ENCODE measurements at places on chromosomes 4 and X.
A peak's percentile ranks its signal among the peaks of the same experiment; 100 is the strongest.

- no peak for DNase-seq
Measured at GRCh38 chrX:154419688-154420401, 8.5 kb downstream of the TAFAZZIN start.

GRCh38 chrX:46268412-46268811, 276.8 kb downstream of the ZNF674 start:
- DNase-seq: peak; percentile 57

DNA sequence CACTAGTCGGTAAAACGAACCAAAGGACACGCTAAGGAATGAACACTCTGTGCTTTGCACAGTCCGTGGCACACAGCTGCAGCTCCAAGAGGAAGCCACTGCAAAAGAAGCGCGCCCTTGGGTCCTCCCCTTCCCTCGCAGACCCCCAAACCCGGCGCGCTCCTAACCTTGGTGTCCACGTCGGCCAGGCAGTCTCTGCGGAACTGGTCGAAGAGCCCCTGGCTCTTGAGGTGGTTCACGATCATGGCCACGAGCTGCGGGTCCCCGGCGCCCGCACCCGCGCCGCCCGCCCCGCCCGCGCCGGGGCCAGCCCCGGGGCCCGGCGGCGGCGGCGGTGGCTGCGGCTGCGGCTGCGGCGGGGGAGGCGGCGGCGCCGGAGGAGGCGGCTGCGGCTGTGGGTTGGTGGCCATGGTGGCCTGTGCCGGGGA, 333 bp downstream of the BOD1L1 start:
- DNase-seq: peak; percentile 21

GRCh38 chr4:153535772-153536513, 69.8 kb downstream of the TMEM131L start:
- no peak for DNase-seq

GRCh38 chr4:146998157-146998556, 52.5 kb upstream of the TTC29 start:
- no peak for DNase-seq

GRCh38 chr4:37653601-37654000, 32.6 kb downstream of the RELL1 start:
- DNase-seq: peak; percentile 81

- DNase-seq: peak; percentile 30
Measured at GRCh38 chrX:15334561-15334960, 762 bp downstream of the PIGA start.

- DNase-seq: peak; percentile 6
Measured at GRCh38 chrX:29318012-29318411, 730.8 kb downstream of the IL1RAPL1 start.

DNA sequence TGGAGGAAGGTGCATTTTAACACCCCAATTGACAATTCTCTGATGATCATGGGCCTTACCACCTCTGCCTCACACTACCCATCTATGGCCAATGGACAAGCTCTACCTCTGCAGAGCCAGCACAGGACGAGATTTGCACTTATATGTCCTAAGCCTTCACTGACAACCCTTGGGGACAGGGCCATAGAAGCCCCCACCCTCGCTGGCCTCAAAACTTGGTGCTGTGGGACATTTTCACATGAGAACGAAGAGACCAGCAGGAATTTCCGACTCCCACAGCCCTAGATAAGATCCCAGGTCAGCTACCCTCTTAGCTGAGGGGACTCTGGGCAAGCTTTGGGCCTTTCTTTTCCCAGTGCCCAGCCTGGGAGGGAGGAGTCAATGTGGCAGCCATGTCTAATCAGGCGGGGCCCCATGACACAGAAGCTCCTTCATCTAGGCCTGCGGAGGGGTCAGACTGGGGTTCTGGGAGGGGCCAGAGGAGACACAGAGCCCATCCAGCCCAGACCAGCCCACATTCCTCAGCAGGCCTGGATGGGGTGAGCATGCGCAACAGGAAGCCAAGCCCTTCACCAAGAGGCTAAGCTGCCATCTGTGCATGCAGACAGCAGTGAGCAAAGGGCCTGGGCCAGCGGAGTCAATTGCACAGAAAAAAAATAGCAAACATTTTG, 12.1 kb downstream of the PJA1 start:
- DNase-seq: peak; percentile 22

- no peak for DNase-seq
Measured at GRCh38 chrX:10538831-10539230, 81.6 kb downstream of the MID1 start.

DNA sequence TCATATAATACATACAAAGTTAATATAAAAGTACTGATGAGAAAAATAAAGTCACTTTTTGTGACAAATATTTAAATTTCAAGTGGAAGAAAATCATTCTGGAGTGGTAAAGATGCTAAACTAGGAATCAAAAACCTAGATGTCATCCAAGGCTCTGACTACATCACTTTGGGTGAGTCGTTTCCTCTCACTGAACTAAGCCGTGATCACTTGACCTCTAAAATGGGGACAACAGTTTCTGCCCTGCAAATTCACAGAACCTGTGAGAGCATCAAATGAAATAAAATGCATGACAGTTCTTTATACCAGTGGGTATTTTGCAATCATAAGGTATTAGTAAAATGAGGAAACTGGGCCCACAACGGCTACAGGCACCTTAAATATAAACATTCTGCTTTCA, 63.8 kb downstream of the PRDM5 start:
- peak; percentile 55 for DNase-seq

- no peak for DNase-seq
Measured at GRCh38 chrX:120331116-120331515, 19.9 kb upstream of the TMEM255A start.

Measured in EL (cell line).